ENCODE measurements at places on chromosomes 1 and 21. TPM values are rescaled to one million over a fixed set of nuclear protein-coding genes. Genes with fewer than 3 reads are reported as not detected.

The ZNF644 gene
- total RNA-seq = 54.4 TPM

The RAB25 gene
- not detected for total RNA-seq

The IL12RB2 gene
- total RNA-seq = 27.8 TPM

The CASP9 gene
- 18.3 TPM for total RNA-seq

The OLIG2 gene
- total RNA-seq = not detected

The HPCAL4 gene
- total RNA-seq = 1.1 TPM

The SH2D1B gene
- total RNA-seq = not detected

The H3-3A gene
- total RNA-seq = 558 TPM

The CFHR1 gene
- total RNA-seq = not detected

The ST6GALNAC3 gene
- total RNA-seq = 0.30 TPM

The SEC16B gene
- not detected for total RNA-seq

The AKR1A1 gene
- total RNA-seq = 167 TPM

The SF3B4 gene
- total RNA-seq = 107 TPM

The SYNC gene
- not detected for total RNA-seq

The AZIN2 gene
- 7.3 TPM for total RNA-seq

The PDPN gene
- not detected for total RNA-seq

The PTPN22 gene
- total RNA-seq = 68.7 TPM
